ENCODE measurements at places on chromosomes 6 and 20.

GRCh38 chr20:1626528-1627199 is 6.9 kb upstream of the SIRPB1 start:
- no peak for DNase-seq

- no peak for DNase-seq
Measured at GRCh38 chr6:168093071-168093505, 14.1 kb upstream of the FRMD1 start.

DNA sequence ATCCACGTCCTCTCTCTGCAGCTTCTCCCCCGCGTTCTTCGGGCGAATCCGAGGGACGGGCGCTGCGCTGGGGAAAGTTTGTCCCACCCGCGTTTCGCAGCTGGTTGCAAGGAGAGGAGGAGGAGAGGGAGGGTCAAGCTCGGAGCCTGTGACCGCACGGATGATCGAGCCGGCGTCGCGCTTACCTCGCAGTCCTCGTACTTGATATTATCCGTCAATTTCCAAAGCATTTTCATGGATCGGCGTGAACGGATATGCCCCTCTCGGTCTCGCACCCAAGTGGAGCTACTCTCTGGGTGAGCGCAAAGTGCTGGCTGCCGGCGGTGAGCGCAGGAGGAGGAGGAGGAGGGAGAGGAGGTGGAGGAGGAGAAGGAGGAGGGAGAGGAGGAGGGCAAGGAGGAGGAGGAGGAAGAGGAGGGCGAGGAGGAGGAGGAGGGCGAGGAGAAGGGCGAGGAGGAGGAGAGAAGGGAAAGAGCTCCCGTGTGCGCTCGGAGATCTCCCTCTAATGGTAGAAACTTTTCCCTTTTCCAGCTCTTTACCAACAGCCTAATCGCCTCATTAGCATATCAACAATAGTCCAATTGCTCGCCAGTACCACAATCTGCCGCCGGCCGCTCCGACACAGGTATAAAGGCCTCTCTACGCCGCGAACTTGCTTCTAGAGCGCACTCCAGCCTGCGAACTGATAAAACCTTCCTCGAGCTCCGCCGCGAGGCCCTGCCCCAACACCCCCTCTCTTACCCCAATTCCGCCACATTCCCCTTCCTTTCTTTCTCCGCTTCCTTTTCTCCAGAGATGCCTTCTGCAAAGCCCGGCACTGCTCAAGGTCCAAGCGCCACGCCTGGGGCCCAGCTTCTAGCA is at the start of gene TFAP2A:
TFAP2A (minus strand) TSS at position 319 of the 861 bp plus-strand sequence; CDS start at position 236, 83 bp downstream.
- DNase-seq: no peak

DNA sequence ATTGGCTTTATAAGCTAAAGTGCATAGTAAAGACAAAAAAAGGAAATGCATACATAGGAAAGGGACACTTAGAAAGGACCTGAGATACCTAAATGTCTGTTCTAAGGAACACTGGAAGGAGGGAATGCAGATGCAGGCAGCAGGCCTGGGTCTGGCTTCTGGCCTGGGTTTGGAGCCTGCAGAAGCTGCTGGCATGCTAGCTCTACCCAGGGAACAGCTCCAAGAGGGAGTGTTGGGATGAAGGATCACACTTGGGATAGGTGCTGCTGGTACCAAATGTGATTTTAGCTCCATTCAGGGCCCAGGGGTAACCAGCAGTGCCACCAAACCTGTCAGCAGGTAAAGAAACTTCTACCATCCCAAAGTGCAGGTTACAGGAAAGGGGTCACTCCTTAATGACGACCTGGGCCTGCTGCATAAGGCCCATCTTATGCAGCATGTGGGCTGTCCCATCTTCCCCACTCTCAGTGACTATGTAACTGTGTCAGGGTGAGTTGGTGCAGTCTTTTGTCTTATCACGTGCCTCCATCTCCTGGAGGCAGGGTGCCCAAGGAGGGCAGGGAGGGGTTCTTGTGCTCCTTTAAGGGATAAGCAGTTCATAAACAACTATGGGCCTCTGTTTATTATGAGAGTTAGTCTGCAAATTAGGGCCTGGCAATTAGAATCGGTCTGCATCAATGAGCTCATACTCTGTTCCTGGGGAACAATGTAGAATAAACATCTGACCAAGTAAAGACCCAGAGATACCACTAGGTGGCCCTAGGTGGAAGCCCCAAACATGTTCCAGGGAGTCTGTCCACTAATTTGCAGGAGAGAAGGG is 26.9 kb downstream of the DDX27 start:
- DNase-seq: no peak

DNA sequence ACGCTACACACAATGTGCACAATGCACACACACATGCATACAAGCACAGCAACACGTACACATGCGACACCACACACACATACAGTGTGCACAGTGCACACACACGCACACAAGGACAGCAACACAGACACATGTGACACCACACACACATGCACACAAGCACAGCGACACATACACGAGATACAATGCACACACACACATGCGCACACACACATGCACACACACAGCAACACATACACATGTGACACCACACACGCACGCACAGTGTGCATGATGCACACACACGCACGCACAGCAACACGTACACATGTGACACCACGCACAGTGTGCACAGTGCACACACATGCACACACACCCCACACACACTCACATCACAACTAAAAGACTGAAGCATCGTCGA is 327.3 kb downstream of the THBS2 start:
- DNase-seq: no peak

DNA sequence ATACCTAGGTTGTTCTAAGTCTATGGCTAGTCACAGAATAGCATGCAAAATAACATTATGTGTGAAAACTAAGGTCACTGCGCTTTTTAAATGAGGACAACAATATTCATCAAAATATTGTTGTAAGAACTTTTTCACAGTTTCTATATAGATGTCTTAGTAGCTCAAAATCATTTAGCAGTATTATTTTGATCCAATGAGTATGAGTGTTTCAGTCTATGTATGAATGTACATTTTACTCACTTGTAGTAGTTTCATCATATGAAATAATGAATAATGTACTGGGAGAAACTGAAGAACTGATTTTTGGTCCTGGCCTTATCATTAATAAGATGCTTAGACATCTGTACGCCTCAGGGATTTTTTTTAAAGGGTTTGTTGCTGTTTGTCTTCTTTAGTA is 16.5 kb upstream of the TMEM30A start:
- DNase-seq: no peak

DNA sequence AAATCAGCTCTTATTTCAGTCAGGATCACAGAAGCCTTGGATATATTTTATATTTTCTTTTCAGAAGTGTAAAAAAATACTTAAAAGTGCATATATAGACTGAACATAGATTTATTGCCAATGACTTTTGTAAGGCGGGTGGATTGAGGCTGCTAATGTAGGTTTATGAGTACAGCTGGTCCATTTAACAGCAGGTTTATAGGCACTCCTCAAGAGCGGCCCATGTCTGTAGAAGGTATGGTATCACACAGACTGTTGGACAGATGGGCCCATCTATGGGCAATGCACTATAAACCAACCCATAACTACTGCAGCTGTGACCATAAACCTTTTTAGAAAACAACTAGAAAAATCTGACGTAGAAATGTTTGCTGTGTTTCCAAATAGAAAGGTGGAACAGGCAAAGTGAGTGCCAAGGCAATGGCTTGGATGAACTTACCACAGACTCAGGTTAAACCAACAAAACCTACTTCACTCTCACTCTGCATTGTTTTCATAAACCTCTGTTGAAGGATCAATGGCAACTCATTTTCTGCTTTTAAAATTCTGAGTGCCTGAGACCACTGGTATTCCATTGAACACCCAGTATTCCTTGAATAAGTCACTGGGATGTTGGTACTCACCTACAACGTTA is 170.6 kb upstream of the EYA4 start:
- DNase-seq: no peak

DNA sequence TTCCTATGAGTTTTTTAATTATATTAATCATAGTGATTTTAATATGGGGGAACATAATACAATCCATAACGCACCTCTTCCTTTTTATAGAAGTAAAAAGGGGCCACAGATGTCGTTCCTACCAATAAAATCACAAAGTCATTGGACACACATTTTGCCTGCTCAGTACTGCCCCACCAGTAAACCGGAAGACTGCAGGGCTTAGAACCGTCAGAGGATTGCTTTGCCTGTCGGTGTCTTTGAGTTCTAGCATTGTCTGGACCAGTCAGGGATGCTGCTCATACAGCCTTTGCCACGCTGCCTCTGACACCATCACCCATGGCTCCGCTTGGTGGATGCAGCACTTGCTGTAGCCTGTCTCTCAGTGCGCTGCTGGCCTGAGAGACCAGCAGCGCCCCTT is 853.6 kb downstream of the C6orf118 start:
- DNase-seq: no peak

DNA sequence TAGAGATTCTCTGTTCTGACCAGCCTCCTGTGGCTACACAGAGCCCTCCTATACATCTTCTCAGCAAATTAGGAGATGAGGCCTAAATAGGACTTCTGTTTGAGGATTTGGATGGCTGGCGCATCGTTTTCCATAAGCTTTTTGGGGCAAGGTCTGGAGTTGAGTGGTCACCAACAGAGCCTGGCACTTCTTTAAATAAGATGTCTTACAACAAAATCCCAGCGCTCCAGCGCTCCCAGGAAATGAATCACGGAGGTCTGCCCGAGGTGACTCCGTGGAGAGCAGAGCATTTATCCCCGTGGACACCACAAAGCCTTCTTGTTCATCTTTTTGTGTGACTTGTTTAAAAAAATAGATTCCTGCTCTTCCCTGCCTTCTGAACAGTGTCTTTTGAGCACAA is 75.3 kb downstream of the GNAS-AS1 start:
- DNase-seq: no peak

- DNase-seq: no peak
Measured at GRCh38 chr6:114659513-114659912, 316.7 kb upstream of the HS3ST5 start.

- no peak for DNase-seq
Measured at GRCh38 chr20:58478141-58478805, 36.9 kb downstream of the APCDD1L start.

- no peak for DNase-seq
Measured at GRCh38 chr20:51569815-51570738, 27.6 kb upstream of the NFATC2 start.

DNA sequence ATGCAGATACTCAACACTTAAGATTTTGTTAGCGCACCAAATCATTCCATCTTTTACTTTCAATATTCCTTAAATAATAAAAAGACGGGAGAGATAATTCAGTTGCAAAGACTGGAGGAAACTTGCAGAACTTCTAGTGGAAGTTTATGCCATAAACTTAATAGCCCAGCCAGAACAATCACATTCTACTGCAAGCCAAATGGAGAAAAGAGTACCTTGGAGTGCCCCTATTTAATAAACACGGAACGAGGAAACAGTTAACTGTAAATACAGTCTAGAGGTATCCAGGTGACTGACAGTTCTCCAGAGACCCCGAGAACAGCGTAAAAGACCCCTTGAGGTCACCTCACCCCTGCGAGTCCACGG is 635 bp downstream of the SLC35B3 start:
- DNase-seq: no peak

DNA sequence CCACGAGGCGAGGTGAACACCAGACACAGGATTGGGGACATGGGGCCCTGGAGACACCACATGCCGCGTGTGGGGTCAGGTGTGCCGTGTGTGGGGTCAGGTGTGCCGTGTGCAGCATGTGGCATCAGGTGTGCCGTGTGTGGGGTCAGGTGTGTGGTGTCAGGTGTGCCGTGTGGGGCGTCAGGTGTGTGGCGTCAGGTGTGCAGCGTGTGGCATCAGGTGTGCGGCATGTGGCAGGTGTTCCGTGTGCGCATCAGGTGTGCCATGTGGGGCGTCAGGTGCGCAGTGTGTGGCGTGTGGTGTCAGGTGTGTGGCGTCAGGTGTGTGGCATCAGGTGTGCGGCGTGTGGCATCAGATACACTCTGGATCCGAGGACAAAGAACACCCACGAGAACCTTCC is 77.9 kb downstream of the WDR27 start:
- no peak for DNase-seq

Measured in stimulated activated naive CD4-positive, alpha-beta T cell treated with Interleukin-2 at 50 U/mL for 16 hours (primary cell).